CD4-positive, CD25-positive, alpha-beta regulatory T cell (primary cell): ENCODE measurements at places on chromosomes 4 and X. TPM values are rescaled to one million over a fixed set of nuclear protein-coding genes. Genes with fewer than 3 reads are reported as not detected.

GCNA gene
- total RNA-seq, result 3.7 TPM

GRCh38 chr4:74098427-74098994, 484 bp downstream of the CXCL2 start:
- no peak for DNase-seq

GRCh38 chr4:7021930-7022664, 21.1 kb upstream of the TADA2B start:
- DNase-seq, result no peak

MFSD8 gene
- total RNA-seq, result 31.3 TPM

DNA sequence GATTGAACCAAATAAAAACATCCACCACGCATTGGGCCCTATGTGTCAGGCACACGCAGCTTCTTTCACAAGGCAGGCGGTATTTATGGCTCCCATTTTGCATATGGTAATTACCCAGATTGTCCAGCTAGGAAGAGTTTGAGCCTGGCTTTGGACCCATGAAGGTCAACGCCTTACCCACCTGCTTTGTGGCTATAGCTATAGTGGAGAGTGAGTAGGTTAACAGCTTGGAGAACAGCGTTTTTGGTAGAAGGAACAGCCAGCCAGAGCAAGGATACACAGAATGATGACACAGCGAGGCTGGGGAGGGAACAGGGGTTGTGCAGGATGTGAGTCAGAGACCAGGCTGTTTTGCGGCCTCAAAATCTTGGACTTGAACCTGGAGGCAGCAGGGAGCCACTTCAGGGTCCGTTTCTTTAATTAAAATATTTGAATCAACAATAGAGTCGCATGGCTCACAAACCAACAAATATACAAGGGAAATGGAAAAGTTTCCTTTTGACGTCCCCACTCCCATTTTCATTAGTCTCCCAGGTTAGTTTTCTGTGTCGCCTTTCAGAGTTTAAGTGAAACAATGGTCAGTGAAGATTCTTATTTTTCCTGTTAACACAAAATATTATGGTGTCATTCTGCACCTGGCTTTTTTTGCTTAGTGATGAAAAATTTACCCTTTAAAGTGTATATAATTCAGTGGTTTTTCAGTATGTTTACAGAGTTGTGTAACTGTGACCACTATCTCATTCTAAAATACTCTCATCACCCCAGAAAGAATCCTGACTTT, 118.2 kb upstream of the STX18 start:
- no peak for DNase-seq

SOX3 gene
- not detected for total RNA-seq

DNA sequence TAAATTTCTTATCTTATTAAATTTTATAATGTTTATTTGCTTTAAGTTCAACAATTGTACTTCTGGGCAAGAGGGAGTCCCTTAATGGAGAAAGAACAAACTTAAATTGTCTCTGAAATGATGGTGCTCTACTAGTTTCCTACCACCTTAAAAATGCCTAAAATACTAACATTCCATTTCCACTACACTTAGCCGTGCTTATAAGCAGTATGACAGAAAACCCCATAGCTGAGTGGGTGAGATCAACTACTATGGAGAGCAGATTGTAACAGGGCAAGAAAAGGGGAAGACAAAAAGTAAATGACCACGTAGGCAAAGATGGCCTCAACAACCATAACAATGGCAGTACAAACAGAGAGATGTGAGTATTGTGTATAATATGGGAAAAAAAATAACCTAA, 35.0 kb downstream of the RFC1 start:
- no peak for DNase-seq

GRCh38 chrX:20530406-20530921, 263.8 kb upstream of the RPS6KA3 start:
- DNase-seq, result peak; percentile 49

ETNPPL gene
- total RNA-seq, result not detected
